Endodermal cell (in vitro differentiated cells): ENCODE measurements at places on chromosomes 5 and 9. TPM values are rescaled to one million over a fixed set of nuclear protein-coding genes. Genes with fewer than 3 reads are reported as not detected.

FOXD4 gene
- 0.26 and 0.47 TPM in 2 replicates for total RNA-seq

ANKRD31 gene
- 0.13 to 0.25 TPM (median 0.14 TPM) in 3 replicates for total RNA-seq

TLX3 gene
- not detected in 2 replicates for total RNA-seq

IRX2 gene
- total RNA-seq, result 2.8 to 4.2 TPM (median 3.9 TPM) in 3 replicates

AK1 gene
- 17.4 to 20.0 TPM (median 19.0 TPM) in 3 replicates for total RNA-seq

RNF224 gene
- total RNA-seq, result 0.24 TPM in 1 of 2 replicates, not detected in the other

PCDHGA11 gene
- total RNA-seq, result 8.2 to 9.3 TPM (median 8.5 TPM) in 3 replicates

ADAMTS19 gene
- 24.0 and 26.2 TPM in 2 replicates for total RNA-seq

PDE6A gene
- not detected in 2 replicates for total RNA-seq

ANKRD18B gene
- 5.2 and 6.7 TPM in 2 replicates for total RNA-seq

ADCY2 gene
- 62.3 to 84.5 TPM (median 63.2 TPM) in 3 replicates for total RNA-seq

NSG2 gene
- total RNA-seq, result not detected in 3 replicates

SPATA31D4 gene
- not detected in 3 replicates for total RNA-seq

PCDHA8 gene
- total RNA-seq, result 1.9 and 2.5 TPM in 2 replicates

LECT2 gene
- total RNA-seq, result not detected in 3 replicates

PCDHA3 gene
- 2.8 and 2.9 TPM in 2 replicates for total RNA-seq

ANKRD34B gene
- 0.14 and 0.20 TPM in 2 replicates for total RNA-seq

ALAD gene
- 40.4 to 88.8 TPM (median 44.5 TPM) in 3 replicates for total RNA-seq

ABCA1 gene
- 20.9 to 25.5 TPM (median 21.6 TPM) in 3 replicates for total RNA-seq

CCL27 gene
- not detected in 2 replicates for total RNA-seq

QRFP gene
- not detected in 3 replicates for total RNA-seq

C5orf46 gene
- total RNA-seq, result not detected in 2 replicates

MLANA gene
- total RNA-seq, result not detected in 2 replicates

MAP1B gene
- 85.9 to 103 TPM (median 87.9 TPM) in 3 replicates for total RNA-seq

FUT7 gene
- total RNA-seq, result not detected in 2 replicates

CDH6 gene
- 1.1 and 1.3 TPM in 2 replicates for total RNA-seq

SNX30 gene
- total RNA-seq, result 14.8 to 19.0 TPM (median 15.2 TPM) in 3 replicates
